Effector CD4-positive, alpha-beta T cell (primary cell): ENCODE measurements at places on chromosomes 7 and 10.
A peak's percentile ranks its signal among the peaks of the same experiment; 100 is the strongest.

- DNase-seq = no peak
Measured at GRCh38 chr7:64429232-64429631, 115.5 kb downstream of the ZNF736 start.

DNA sequence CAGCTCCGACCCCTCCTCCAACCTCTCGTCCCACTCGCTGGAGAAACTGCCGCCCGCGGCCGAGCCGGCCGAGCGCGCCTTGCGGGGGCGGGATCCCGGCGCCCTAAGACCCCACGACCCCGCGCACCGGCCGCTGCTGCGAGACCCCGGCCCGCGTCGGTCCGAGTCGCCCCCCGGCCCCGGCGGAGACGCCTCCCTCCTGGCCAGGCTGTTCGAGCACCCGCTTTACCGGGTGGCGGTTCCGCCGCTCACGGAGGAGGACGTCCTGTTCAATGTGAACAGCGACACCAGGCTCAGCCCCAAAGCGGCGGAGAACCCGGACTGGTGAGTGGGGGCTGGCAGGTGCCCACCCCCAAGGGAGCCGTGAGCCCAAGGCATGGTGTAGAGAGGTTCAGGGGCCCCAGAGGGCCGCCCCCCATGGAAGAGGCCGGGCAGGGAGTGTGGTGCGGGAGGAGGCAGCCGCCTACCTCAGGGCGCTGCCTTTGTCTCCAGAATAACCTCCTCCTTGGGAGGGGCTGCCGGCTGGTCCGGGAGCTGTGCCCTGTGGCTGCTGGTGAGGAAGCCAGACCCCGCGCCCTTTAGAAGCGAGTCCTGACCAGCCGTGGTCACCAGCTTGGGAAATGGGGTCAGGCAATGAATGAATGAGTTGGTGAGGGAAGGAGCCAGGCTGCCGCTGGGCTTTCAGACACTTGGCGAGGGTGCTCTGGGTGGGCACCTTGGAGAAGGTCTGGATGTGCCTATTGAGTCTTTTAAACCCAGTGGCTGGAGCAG, 1.3 kb downstream of the FAM20C start:
- DNase-seq = no peak

DNA sequence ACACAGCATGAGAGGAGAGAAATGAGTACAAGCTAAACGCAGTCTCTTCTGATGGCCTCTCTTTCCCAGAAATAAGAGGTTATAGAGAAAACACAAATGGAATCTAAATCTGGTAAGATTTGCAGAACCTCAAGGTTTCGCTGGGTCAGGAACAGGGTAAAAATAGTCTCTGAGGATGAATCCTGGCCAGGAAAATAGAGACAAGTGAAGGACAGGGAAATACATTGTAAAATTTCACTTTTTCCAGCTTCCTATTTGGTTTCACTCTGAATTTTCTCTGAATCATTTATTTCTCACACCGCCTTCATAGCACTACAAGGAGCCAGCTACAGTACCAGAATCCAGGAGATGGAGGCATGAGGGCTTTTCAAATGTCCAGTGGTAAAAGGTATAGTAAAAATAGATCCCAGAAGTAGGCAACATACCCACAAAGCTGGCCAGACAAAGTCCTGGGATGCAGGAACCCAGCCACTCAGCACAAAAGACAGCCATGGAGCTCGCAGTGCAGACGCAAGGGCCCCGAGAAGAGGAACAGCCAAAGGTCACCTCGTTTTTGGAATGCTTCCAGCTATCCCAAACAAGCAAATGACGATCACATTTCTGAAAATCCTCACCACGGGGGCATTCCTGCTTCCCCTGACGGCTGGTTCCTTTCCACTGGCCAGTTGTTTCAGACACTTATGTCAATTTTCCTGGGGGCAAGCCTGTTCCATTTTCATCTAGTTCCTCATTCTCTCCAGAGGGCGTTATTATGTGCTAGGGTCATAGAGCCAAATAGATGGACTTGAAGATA, 21.5 kb upstream of the IKZF1 start:
- no peak for DNase-seq

GRCh38 chr7:126856691-126857291, 395.9 kb downstream of the GRM8 start:
- no peak for DNase-seq

DNA sequence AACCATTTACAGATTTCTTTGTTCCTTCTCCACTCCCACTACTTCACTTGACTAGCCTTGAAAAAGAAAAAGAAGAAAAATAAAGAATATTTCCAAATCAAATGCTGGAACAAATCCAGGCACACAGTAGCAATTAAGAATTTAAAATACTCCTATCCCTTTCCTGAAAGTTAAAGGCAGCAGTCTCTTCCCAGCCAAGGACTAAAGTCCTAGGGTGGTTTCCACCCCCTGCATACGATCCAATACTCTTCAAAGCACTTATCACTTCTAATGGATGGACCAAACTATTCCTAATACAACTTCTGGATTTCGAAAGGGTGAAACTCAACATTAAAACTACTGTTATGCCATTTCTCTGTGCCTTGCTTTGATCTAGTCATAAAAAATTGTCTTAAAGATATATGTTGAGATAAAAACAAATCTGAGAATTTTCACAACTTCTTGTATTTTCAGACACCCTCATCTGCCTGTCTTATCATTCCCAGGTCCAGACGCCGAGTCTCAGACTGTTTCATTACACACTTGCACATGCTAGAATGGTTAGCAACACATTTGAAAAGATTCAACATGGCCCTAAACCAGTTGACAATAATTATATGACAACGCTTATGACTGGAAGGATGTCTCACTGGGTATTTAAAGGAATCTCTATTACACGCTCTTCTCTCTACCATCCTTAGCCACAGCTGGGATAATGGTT, 13.4 kb downstream of the ELMO1 start:
- DNase-seq = no peak

GRCh38 chr10:47031901-47032465, 120.8 kb downstream of the PTPN20 start:
- no peak for DNase-seq

DNA sequence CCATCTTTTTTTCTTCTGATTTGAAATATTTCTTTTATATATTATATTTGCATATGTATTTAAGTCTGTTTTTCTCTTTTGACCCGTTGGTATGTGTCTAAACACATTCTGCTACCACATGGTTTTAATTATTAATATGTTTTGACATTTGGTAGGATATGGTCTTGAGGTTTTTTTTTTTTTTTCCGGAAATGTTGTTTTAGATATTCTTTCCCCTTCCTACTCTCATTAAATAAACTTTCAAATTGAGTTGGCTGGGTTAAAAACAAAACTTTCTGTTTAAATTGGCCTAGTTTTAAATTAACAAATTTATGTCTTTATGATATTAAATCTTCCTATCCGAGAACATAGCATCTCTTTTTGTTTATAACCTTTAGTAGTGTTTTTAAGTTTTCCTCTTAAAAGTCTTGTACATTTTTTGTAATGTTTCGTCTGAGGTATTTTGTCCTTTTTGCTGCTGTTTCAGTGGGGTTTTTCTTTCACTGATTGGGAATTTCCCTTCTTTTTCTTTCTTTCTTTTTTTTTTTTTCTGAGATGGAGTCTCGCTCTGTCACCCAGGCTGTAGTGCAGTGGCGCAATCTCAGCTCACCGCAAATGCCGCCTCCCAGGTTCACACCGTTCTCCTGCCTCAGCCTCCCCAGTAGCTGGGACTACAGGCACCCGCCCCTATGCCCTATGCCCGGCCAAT, 25.4 kb downstream of the STAM start:
- peak; percentile 42 for DNase-seq

DNA sequence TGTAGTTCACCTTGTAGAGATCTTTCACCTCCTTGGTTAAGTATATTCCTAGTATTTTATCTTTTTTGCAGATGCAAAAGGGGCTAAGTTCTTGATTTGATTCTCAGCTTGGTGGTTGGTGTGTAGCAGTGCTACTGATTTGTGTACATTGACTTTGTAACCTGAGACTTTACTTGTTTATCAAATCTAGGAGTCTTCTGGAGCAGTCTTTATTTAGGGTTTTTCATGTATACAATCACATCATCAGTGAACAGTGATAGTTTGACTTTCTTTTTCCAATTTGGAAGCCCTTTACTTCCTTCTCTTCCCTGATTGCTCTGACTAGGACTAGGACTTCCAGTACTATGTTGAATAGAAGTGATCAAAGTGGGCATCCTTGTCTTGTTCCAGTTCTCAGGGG, 33.8 kb downstream of the GPR22 start:
- no peak for DNase-seq

- no peak for DNase-seq
Measured at GRCh38 chr10:34726862-34727261, 88.2 kb downstream of the PARD3 start.

DNA sequence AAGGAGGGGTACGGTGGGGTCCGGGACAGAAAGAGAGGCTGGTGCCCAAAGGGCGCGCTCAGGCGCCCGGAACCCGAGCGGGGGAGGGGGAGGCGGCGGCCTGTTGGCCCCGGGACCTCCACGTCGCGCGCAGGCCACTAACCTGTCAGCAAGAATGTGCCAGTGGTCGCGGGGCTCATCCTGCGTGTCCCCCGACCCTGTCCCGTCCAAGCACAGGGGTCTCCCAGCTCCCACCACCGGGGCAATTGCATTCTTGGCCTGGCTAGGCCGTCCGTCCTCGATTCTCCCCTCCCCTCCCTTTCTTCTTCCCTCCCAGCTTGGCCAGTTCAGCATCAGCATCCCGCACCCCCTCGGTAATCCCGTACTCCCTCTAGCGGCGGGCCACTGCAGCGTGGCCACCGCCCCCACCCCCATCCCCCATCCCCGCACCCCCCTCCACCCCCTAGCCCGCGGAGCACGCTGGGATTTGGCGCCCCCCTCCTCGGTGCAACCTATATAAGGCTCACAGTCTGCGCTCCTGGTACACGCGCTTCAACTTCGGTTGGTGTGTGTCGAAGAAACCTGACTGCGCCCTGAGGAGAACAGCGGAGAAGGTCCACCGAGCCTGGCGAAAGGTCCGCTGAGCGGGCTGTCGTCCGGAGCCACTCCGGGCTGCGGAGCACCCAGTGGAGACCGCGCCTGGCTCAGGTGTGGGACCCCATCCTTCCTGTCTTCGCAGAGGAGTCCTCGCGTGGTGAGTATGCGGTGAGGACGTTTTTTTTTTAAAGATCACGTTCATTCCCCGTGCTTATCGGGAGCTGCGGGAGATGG, at the start of gene SGCE:
TSS of gene SGCE (minus strand) at position 286 of the 810 bp plus-strand sequence. CDS start at position 251, 35 bp downstream.
- peak; percentile 3 for DNase-seq

DNA sequence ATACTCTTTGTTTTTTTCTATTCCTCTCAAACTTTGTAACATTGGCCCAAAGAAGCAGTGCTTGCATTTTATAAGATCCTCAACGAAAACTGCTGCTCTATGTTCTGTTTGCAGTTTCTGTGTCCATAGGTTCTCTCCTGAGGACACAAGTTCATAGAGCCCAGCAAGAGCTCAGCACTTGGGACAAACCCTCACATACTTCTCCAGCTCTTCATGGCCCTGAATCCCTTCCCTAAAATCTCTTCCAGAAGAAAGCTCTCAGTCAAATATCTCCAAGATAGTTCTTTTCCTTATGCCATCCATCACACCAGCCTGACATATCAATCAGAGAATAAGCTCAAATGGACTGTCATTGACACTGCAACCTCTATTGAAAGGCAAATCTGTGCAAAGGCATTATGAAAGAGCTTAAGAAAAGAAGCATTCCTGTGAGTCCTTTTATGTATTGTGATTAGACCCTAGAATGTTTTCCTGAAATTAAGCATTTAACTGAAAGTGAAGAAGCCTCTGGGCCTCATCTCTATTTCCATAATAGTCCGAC, 405.5 kb downstream of the ANKRD7 start:
- no peak for DNase-seq

- DNase-seq = peak; percentile 12
Measured at GRCh38 chr7:129612112-129613015, 844 bp downstream of the NRF1 start.

DNA sequence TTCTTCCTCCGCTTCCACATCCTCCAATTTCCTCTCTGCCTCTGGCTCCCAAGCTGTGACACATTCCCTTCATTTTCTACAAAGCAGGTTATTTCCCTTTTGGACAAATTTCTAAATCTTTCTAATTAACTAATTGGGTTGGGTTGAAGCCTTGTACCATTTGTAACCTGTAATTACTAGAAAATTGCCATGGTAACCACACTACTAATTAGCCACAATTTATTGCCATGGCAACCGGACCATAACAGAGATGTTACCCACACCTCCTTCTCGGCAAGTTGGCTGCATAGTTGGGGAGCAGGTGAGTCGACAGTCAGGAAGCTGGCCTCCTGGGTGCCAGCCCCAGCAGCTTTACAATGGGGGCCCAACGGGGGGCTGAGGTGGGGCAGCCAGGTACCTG, 61.6 kb downstream of the GOLGA7B start:
- DNase-seq = no peak
